ENCODE measurements at places on chromosomes 2 and 18.

DNA sequence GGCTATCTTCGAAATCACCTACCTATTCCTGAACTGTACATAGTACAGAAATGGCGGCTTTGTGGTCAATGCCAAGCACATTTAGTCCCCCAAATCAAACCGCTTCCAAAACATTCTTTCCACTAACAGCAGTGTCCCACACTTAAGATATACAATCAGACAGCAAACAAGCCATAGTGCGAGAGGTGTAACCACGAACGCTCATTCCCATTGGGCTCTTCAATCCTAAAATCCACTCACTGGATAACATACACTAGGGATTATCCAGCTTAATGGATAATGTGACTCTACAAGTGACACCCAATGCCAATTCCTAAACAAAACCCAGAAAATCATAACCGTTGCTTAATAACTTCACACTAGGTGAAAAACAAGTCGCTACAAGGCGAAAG, 2.0 kb downstream of the XPO1 start:
- ATAC-seq = no peak

DNA sequence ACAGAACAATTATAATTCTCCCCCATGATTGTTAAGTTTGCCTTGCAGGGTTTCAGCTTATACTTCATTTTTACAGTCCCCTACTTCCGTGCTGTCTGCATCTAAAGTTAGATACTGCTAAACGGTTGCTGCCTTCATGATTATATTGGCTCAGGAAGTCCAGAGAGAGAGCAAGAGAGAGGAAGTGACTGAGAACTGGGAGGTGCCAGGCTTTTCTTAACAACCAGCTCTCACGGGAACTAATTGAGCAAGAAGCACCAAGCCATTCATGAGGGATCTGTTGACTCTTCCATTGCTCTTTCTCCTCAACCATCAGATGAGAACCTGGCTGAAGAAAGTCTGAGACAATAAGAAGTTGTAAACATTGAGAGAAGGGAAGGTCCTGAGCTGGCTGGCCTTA, 125.5 kb upstream of the SIX2 start:
- no peak for ATAC-seq

GRCh38 chr2:228840113-228840742, 430.9 kb downstream of the PID1 start:
- no peak for ATAC-seq

- ATAC-seq = peak; percentile 63
Measured at GRCh38 chr2:230924470-230925341, at the start of gene GPR55. TSS of gene GPR55 (minus strand) at chr2:230925242. CDS start at chr2:230910962, 14,280 bp downstream.

DNA sequence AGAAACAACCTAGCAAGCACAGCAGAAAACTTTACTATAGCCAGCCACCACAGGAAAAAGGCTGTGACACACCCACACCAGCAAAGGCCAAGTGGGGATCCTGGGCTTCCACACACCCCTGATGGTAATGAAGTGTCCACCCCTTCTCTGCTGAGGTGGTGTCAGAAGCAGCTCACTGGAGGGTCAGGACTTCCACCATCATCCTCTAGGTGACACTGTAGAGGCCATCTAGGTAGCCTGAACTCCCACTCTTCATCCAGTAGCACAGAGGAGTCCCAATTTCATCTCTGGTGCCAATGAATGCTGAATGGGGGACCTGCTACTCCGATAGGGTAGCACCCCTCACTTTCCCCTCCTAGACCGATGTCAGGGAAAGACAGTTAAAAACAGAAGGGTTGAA, 1544.4 kb downstream of the LRP1B start:
- no peak for ATAC-seq

GRCh38 chr2:74991977-74992376, 33.5 kb downstream of the POLE4 start:
- no peak for ATAC-seq

GRCh38 chr2:88855620-88856408, 164.3 kb downstream of the RPIA start:
- no peak for ATAC-seq

GRCh38 chr2:149017116-149017985, 21.1 kb upstream of the LYPD6B start:
- peak; percentile 36 for ATAC-seq

- no peak for ATAC-seq
Measured at GRCh38 chr18:12092398-12093229, 1.0 kb upstream of the ANKRD62 start.

DNA sequence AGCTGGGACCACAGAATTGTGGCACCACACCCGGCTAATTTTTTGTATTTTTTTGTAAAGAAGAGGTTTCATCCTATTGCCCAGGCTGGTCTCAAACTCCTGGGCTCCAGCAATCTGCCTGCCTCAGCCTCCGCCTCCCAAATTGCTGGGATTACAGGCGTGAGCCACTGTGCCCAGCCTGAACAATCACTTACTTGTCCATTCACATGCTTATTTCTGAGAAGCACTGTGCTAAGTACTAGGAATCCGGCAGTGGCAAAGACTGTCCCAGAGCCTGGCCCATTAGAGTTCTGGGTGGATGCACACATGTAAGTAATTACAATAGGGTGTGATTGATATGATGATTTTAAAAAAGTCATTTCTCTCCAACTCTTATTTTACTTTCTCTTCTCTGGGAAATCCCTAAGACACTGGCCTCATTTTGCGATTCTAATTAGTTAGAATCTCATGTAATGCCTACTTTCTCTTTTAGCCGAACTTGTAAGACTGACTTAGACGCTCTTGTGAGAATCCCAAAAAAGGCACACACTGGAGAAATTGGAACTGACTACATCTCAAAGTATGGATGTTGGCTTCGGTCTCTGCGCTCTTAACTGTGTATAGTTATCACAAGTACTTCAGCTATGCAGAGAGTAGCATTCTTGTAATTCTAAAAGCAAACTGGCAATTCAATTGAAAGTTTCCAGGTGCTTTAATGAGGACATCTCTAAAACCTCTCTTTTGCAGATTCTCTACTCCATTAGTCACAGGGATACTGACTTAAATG, 567.7 kb downstream of the DCC start:
- no peak for ATAC-seq

- ATAC-seq = no peak
Measured at GRCh38 chr2:147487286-147487977, 357.4 kb upstream of the ACVR2A start.

- peak; percentile 60 for ATAC-seq
Measured at GRCh38 chr2:178450524-178450773, 526 bp downstream of the PRKRA start.

DNA sequence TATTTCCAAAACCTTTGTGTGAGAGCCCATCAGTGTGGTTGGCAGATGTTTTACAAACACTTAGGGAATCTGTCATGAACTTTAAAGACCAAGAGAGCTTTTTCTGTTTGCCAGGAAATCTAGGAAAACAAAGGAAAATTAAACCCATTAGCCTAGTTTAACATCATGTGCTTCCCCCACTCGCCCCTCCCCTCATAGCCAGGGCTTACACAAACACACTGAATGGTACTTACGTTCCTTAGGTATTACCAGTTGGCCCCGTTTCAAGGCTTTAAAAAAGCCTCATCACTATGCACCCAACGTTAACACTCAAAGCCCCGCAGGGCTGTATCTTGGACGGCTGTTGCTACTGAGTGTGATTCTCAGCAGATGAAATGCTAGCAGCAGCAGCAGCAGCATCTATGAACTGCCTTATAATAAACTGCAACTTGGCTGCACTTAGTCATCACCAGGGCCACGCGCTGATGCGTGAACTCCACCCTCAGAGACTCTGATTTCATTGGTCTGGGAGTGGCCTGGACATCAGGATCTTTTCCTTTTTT, 20.1 kb upstream of the TTC39C start:
- peak; percentile 39 for ATAC-seq

- peak; percentile 36 for ATAC-seq
Measured at GRCh38 chr2:208025814-208026184, 472 bp upstream of the PLEKHM3 start.

DNA sequence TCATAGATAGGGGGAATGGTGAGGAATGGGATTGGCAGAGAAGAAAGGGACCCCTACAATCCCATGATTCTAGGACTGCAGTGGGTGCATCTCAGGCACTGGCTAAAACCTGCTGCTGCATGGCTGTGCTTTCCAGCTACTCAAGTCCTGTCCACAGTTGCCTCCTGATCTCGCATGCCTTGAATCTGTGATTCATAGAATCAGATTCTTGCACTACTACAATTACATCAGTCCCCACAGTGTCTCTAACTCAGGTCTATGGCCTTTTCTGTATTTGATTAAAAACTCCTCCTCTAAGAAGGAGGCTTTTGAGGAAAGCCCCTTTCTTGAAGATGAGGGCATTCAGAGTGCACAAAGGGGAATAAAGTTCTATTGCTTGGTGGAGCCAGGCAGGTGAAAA, 117.4 kb downstream of the LRATD1 start:
- no peak for ATAC-seq

- no peak for ATAC-seq
Measured at GRCh38 chr2:222300726-222301052, 1.9 kb upstream of the PAX3 start.

DNA sequence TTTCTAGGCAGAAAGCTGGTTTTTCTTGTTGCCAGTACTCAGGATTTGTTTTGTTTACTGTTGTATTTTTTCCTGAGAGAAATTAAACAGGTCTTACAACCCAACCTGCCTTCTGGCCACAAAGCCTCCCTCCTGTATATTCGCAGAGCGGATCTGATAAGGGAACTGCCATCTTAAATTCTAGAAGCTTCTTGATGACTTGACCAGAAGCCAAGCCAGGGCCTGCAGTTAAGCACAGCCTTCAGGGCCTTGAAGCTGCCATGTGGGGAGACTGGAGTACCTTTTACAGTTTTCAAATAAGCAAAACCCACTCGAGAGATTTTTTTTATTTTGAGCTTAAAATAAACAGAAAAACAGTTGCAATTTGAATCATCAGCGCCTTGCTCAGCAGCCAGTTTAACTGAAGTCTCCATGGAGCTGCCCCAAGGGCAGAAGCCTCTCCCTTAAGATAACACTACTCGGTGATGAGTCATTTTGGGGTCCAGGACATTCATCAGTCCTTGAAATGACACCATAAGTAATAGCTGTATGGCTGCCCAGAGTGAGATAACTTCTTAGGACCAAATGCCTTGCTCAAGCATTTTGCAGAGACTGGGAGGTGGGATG, 51.5 kb upstream of the PHLPP1 start:
- ATAC-seq = no peak

GRCh38 chr2:9573840-9574239, 18.2 kb upstream of the ADAM17 start:
- peak; percentile 23 for ATAC-seq

GRCh38 chr2:97359861-97360584, 229.7 kb downstream of the ANKRD36B start:
- no peak for ATAC-seq

GRCh38 chr2:26251893-26252292, 7.2 kb downstream of the HADHB start:
- ATAC-seq = no peak

DNA sequence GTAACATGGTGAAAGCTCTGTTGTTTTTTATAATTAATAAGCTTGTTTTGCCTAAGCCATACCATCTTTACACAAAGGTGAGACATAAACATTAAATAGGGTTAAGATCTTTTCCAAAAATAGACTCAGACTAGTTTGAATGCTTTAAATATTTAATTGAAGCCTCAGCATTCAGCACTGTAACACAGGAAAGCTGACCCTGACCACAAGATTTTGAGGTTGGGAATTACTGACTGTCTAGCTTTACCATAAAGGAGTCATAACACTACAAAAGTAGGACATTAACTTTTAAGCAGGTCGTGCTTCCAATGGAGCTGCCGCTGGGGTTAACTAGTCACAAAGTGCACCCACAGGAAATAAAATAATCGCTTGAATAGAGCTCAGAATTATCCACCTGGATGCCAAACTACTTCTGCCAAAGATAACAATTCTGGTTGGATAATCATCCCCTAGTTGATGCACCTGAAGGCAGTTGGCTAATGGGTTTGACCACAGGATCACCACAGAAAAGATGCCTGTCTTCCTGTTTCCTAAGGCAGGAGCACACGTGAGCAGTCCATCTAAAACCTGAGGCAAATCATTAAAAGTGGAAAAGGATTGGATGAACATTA, 106.2 kb downstream of the COBLL1 start:
- ATAC-seq = no peak

DNA sequence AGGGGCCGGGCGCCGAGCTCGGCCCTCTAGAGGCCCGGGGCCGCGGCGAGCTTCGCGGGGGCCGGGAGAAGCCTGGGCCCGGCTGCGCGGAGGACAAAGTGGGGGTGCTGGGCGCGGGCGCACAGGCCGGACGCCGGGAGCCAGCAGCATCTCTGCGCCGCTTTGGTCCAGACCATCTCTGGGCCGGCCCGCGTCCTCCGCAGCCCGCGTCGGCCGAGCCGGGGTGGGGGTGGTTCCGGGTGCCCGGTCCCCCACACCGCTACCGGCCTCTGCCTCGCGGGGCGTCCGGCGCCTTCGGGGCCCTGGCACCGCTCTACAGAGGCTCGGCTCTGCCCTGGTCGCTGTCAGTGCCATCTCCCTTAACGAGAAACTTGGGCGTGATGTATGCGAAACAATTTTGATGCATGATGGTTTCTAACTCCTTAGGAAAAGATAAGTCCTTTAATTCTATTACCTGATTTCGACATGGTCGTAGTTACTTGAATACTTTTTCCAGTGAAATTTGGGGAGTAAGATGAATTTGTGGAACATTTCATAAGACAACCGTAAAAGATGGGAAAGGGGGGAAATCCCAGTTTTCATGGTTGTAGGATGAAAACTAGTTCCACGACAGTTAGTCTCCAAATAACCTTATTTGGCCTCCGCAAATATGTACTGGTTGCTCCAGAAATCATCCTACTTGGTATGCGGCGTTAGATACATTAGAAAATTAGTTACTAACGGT, 562 bp downstream of the TWSG1 start:
- peak; percentile 49 for ATAC-seq

DNA sequence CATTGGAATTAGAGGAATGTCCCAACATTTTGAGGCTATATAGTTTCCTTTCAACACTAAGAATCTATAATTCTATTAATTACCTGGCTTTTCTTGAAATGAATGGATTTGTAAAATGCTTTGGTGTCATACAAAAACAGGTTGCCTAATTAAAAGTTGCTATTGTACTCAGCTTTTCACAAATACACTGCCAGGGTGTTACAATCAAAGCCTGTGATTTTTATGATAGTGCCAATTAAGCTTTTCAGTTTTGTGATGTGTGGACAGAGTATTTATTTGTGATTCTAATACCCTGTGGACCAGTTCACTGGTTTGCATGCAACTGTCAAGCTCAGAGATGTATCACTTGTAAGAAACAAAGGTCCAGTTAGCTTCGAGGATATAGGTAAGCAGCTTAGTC, 71.8 kb downstream of the NAB1 start:
- ATAC-seq = no peak

- no peak for ATAC-seq
Measured at GRCh38 chr18:31566576-31567306, 24.9 kb upstream of the TTR start.

- ATAC-seq = peak; percentile 80
Measured at GRCh38 chr2:29314816-29315571, 199.8 kb downstream of the CLIP4 start.

- ATAC-seq = no peak
Measured at GRCh38 chr2:73292906-73293533, 328 bp downstream of the EGR4 start.

GRCh38 chr18:60649107-60649506, 276.5 kb upstream of the MC4R start:
- no peak for ATAC-seq

Data from activated CD4-positive, CD25-positive, alpha-beta regulatory T cell treated with anti-CD3 and anti-CD28 coated beads, Interleukin-2, amount 50 U/mL, for 24 hours (primary cell).